ENCODE measurements at places on chromosomes 16 and 17. TPM values are rescaled to one million over a fixed set of nuclear protein-coding genes. Genes with fewer than 3 reads are reported as not detected.

The C16orf78 gene
- total RNA-seq = not detected

The CDH8 gene
- not detected for total RNA-seq

The SCARF1 gene
- total RNA-seq = 0.98 TPM

The CLEC19A gene
- total RNA-seq = not detected

- H3K4me3 ChIP-seq = no peak overlapping the region
- peaks cover 3% of the 10 kb centered on the region for H3K36me3 ChIP-seq
- H3K27ac ChIP-seq = no peak overlapping the region
- H3K27me3 ChIP-seq = no peaks in the 10 kb centered on the region
- H3K4me1 ChIP-seq = no peaks in the 10 kb centered on the region
- no peak for DNase-seq
These were observed 35.4 kb upstream of the RNF43 start for GRCh38 chr17:58452738-58453137.

DNA sequence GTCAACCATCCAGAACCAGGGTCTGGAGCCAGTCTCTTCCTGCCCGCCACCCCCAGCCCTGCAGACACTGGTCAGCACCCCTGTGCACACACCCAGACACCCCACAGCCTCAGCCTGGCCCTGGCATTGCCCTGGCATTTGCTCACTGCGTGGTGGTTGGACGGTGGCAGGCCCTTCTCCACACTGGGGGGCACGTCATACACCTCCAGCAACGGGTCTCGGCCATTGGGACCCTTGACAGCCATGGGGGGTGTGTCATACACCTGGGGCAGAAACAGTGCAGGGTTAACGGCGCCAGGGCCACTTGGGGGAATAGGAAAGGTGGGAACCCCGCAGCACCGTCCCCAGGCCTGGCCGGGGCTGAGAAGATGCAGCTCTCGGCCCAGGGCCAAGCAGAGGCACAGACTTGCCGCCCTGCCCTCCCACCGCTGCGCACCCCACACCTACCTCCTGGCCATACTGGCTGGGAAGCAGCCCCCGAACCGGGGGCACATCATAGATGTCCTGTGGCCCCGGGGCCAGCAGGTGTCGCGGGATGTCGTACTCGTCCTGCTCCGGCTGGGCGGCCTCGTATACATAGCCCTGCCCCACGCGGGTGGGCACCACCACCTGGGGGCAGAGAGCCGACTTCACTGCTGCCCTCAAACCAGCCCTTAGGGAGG is 14.6 kb downstream of the BCAR1 start:
- no peak overlapping the region for H3K27ac ChIP-seq
- no peak for DNase-seq
- H3K27me3 ChIP-seq = no peaks in the 10 kb centered on the region
- no peaks in the 10 kb centered on the region for H3K36me3 ChIP-seq
- no peak overlapping the region for H3K4me3 ChIP-seq

- no peak overlapping the region for H3K4me3 ChIP-seq
- H3K4me1 ChIP-seq = no peaks in the 10 kb centered on the region
- H3K36me3 ChIP-seq = no peaks in the 10 kb centered on the region
- H3K27me3 ChIP-seq = no peaks in the 10 kb centered on the region
- no peak overlapping the region for H3K27ac ChIP-seq
- DNase-seq = no peak
These were observed 646.7 kb upstream of the SALL1 start for GRCh38 chr16:51797669-51798259.

GRCh38 chr17:622356-622755 is 92.3 kb downstream of the VPS53 start:
- peaks cover 2% of the 10 kb centered on the region for H3K4me1 ChIP-seq
- no peak for DNase-seq
- no peak overlapping the region for H3K27ac ChIP-seq
- peaks cover 44% of the 10 kb centered on the region for H3K36me3 ChIP-seq
- no peak overlapping the region for H3K4me3 ChIP-seq
- no peaks in the 10 kb centered on the region for H3K27me3 ChIP-seq

GRCh38 chr17:70519300-70519699 is 350.0 kb downstream of the KCNJ2 start:
- no peak for DNase-seq
- no peak overlapping the region for H3K27ac ChIP-seq
- no peaks in the 10 kb centered on the region for H3K27me3 ChIP-seq

- H3K27ac ChIP-seq = peak within 1 kb of the TSS; percentile 66
- H3K36me3 ChIP-seq = peaks cover 2% of the 10 kb centered on the region
- DNase-seq = peak; percentile 88
- peak within 1 kb of the TSS; percentile 76 for H3K4me3 ChIP-seq
- H3K4me1 ChIP-seq = peaks cover 39% of the 10 kb centered on the region
These were observed at the start of gene CCDC57 for GRCh38 chr17:82212331-82213250. Gene CCDC57, minus strand, starts transcription at chr17:82212842. Its CDS starts 10,898 bp downstream, at chr17:82201944.

Data from activated CD4-positive, alpha-beta T cell treated with anti-CD3 and anti-CD28 coated beads for 36 hours (primary cell).